Activated T-cell treated with anti-CD3 and anti-CD28 coated beads, Interleukin-2, amount 50 U/mL, for 24 hours (primary cell): ENCODE measurements at places on chromosomes 2 and 18.

GRCh38 chr18:62732617-62733016, 17.3 kb downstream of the PHLPP1 start:
- no peak for DNase-seq

DNA sequence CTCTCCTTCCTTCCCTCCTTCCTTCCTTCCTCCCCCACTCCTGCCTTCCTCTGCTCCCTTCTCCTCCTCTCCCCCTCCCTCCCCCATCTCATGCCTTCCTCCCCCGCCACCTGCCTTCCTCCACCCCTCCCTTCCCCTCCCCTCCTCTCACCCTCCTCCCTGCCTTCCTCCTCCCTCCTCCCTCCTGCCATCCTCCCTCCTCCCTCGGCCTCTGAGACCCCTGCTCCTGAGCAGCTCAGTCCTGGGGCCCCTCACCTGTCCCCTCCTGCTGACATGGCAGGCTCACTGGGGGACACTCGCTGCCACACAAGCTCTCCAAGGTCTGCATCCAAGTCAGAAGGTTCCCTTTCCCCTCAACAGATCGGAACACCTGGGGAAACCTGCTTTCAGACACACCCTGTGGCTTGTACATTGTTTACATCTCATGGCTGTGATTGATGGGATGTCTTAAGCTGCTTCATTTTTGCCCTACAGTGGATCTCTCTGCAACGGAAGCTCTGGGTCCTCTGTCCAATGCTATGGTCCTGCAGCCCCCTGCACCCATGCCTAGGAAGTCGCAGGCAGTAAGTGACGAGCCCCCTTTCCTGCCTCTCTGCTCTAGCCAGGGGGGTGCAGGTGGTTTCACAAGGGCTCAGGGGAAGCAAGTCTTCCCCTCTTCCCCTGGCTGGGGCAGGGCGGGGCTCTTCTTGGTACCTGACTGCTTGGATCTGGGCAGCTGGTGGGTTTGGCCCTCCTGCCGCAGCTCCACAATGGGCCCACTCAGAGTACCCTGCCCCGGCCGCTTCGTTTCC, 22.9 kb downstream of the ITGB1BP1 start:
- DNase-seq = no peak

GRCh38 chr18:58390399-58390798, 238.5 kb downstream of the ALPK2 start:
- no peak for DNase-seq

DNA sequence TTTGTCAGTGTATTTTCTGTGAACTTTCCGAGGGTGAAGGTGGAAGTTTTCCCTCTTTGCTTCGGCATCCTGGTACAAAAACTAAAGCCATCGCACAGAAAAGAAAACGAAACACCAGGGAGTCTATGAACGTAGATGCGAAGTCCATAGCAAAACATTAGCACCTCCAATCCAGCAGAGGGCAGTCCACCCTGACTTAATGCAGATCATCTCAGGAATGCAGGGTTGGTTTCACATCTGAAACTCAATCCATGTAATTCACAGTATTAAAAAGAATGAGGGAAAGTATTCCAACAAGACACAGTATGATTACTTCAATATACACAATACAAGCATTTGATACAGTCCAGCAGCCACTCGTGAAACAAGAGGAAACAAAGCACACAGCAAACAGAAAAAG, 70.8 kb downstream of the RTP5 start:
- no peak for DNase-seq
